ENCODE measurements at places on chromosomes 12 and 14.
A peak's percentile ranks its signal among the peaks of the same experiment; 100 is the strongest.

- DNase-seq, result no peak
These were observed 101.1 kb downstream of the RGS6 start for GRCh38 chr14:72033365-72033764.

DNA sequence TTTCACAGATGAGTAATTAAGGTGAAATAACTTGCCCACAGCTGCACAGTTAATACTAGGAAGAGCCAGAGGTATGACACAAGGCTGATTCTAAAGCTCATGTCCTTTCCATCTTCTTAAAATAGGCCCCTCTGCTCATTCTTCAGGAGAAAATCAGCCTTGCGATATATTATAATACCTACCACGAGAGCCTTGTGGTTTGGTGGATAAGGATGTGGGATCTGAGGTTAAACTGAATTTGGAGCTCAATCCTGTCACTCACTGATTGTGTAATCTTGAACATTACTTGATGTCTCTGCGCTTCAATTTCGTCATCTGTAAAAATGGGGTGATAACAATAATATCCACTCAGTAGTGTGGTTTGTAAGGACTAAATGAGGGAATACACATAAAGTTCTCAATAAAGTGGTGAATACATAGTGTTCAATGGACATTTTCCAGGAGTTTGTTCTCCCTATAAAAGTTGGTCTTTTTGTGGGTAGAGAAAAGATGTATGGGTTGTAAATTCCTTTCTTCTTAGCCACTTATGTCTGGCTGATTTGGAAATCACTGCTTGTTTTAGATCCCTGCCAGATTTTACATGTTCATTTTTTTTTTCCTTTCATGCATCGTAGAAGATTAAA lies 25.1 kb upstream of the ATP2B1 start:
- no peak for DNase-seq

- no peak for DNase-seq
These were observed 6.8 kb upstream of the PHC1 start for GRCh38 chr12:8907513-8907912.

GRCh38 chr14:76352639-76353281 lies 23.2 kb upstream of the ESRRB start:
- peak; percentile 62 for DNase-seq

DNA sequence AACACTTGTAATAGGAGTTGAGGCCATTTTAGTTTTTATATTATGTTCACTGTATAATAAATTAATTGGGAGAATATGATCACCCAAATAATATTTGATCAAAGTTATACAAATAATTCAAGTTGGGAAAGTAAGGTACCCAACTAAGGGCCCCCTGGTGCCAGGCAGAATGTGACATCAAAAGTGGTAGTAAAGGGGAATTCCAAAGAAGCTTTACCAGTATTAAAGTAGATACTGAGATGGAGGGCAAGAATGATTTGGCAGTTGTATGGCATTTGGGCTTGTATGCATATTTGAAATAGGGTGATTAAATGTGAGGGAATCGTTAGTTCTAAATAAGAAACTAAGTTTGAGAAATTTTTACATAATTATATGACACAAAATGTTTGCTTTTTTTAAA lies 17.7 kb downstream of the GXYLT1 start:
- DNase-seq, result no peak

- no peak for DNase-seq
These were observed 24.2 kb upstream of the YAF2 start for GRCh38 chr12:42262271-42262670.

GRCh38 chr12:108570743-108571608 lies 8.6 kb downstream of the ISCU start:
- no peak for DNase-seq

DNA sequence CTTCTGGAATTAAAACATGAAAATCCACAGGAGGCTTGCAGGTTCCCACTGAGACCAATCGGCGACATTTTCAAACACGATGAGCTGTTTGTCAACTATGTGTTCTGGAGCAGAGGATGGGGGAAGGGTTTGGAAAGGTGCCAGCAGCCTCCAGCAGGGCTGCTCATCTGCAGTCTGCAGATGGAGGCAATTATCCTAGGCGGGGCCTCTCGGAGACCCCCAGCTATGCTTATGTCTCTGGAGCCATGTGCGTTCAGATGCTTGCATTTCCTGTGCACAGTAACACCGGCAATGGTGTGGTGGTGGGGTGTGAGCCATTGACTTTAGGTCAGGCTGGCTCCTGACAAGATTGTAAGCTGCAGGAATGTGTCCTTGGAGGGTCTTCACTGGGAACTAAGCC lies 51.7 kb downstream of the RPH3A start:
- DNase-seq, result peak; percentile 96

DNA sequence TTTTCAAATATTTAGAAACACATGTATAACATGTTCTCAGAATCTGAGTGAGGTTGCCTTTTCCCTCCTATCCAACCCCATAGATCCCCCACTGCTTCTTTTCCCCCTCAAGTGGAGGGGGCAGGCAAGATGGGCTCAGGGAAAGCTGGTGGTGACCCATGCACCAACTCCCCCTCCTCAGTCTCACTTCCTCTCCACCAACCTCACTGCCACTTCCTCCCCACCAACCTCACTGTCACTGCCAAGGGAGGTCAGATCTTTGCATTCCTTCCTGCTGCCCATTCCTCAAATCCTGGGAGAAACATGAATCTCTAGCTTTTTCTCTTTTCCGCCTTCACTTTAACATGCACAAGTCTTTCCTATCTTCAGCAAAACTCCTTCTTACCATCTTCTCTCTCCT lies 48.7 kb downstream of the SPTB start:
- no peak for DNase-seq
